ENCODE measurements at places on chromosomes 5 and 9. TPM values are rescaled to one million over a fixed set of nuclear protein-coding genes. Genes with fewer than 3 reads are reported as not detected.

Gene NPM1
- total RNA-seq: 378 TPM

Gene PCDHGA4
- 12.5 TPM for total RNA-seq

Gene PCDHGA5
- total RNA-seq: 7.2 TPM

Gene PCDHGA2
- 8.5 TPM for total RNA-seq

Gene CDC25C
- total RNA-seq: 2.1 TPM

Gene GKAP1
- total RNA-seq: 18.5 TPM

Gene SPINK7
- not detected for total RNA-seq

Gene FOXD4L3
- total RNA-seq: 0.23 TPM

Gene FBN2
- total RNA-seq: 9.0 TPM

Gene PCDHA12
- 7.4 TPM for total RNA-seq

Gene RNF44
- 12.7 TPM for total RNA-seq

Gene GZMA
- not detected for total RNA-seq

Gene TSLP
- total RNA-seq: 0.23 TPM

Gene ARID3C
- total RNA-seq: 0.69 TPM

Gene EPB41L4B
- 19.8 TPM for total RNA-seq

Gene CDKN2A
- total RNA-seq: 0.46 TPM

Gene ZSWIM6
- total RNA-seq: 40.1 TPM

Gene CBY3
- 0.46 TPM for total RNA-seq

Gene SLC27A6
- 4.6 TPM for total RNA-seq

Gene MCTP1
- total RNA-seq: 30.7 TPM

Gene PCDHA9
- 11.3 TPM for total RNA-seq

Gene ABO
- under 0.01 TPM for total RNA-seq

Gene ATP6V0E1
- total RNA-seq: 45.0 TPM

Gene FGD3
- total RNA-seq: 16.6 TPM

Gene NEUROG1
- not detected for total RNA-seq

Gene FAM78A
- total RNA-seq: 2.5 TPM

Gene TLX3
- total RNA-seq: not detected

Gene GARIN3
- not detected for total RNA-seq

Gene DND1
- 0.69 TPM for total RNA-seq

Gene ACOT12
- total RNA-seq: 5.1 TPM

Gene PCDHB6
- 4.2 TPM for total RNA-seq

Gene RPL35
- 838 TPM for total RNA-seq

Gene RLN2
- 1.4 TPM for total RNA-seq

Gene MYMK
- total RNA-seq: not detected

Gene TMEM167A
- 197 TPM for total RNA-seq

Gene ARL14EPL
- not detected for total RNA-seq
